ENCODE measurements at places on chromosomes 3 and 15.

GRCh38 chr3:73296859-73297258 is 235.4 kb downstream of the EBLN2 start:
- DNase-seq, result no peak

- no peak for DNase-seq
Observed at GRCh38 chr3:23085261-23085660, 117.9 kb upstream of the UBE2E2 start.

GRCh38 chr3:181683563-181683962 is 28.2 kb upstream of the SOX2 start:
- DNase-seq, result no peak

DNA sequence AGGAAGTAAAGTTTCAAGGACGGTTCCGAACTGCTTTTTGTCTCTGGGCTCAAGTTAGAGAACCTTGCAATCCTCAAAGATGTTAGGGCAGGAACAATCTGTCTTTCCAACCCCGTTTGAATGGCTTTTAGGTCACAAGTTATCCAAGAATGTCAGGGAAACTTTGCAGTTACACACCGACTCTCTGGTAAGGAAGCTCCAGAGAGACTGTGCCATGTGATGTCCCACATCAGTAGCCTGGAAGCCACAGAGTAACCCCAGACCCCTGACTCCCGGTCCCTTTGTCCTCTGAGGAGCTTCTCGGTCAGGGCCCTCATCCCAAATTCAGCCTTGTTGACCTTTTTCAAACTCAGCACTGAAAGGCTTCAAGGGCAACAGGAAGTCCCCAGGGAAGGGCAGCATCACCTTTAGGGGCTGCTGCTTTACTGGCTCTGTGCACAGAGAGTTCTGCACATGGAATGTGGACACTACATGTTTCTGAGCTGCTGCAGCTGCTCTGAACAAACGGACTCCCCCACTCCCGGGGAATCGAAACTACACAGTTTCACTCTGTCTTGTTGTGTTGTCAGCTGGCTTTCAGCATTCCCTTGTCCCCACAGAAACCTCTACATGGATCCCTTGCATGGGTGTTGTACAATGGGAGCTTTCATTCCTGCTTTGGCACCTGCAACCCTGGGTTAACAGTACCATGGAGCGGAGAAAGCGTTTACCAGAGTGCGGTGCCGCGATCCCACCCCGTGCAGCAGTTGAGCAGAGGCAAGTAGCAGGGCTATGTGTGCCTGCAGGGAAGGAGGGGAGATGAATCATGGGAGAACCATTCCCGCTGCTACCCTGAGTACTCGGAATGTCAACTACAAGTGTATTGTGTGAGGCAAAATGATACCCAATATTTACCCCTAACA is 408.2 kb upstream of the THBS1 start:
- DNase-seq, result peak; percentile 50

All from non-pigmented ciliary epithelial cell (primary cell).